ENCODE measurements at places on chromosomes 4 and X. TPM values are rescaled to one million over a fixed set of nuclear protein-coding genes. Genes with fewer than 3 reads are reported as not detected.

TMEM154 gene
- total RNA-seq: 17.5 TPM

ODAM gene
- total RNA-seq: not detected

TBX22 gene
- total RNA-seq: not detected

DNA sequence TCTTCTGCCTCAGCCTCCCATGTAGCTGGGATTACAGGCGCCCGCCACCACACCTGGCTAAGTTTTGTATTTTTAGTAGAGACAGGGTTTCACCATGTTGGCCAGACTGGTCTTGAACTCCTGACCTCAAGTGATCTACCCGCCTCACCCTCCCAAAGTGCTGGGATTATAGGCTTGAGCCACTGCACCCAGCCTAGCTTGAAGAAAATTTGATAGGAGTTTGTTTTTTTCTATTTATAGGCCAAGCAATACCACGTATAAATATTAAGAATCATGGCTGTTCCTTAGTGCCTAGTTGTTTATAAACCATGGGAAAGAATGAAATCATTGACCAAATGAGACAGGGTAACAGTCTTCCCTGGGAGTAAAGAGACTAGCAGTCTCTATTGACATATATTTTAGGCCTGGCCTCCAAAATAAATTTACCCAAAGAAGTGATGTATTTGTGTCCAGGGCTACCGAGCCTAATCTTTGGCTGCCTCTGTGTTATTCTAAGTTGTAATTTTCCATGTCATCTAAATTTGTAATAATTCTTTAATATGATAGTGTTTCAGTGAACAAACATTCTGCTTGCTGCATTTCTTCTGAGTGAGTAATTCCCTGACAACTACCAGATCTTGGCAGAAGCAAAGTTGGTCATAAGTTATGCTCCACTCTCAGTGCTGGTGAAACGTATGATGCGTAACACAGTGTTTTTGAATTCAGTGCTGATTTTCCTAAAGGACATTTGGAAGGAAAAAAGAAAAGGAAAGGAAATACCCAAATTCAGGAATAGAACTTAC, 10.3 kb downstream of the PKD2 start:
- DNase-seq: no peak
- no peaks in the 10 kb centered on the region for H3K27me3 ChIP-seq
- H3K27ac ChIP-seq: no peak overlapping the region
- H3K36me3 ChIP-seq: no peaks in the 10 kb centered on the region
- H3K4me1 ChIP-seq: peaks cover 3% of the 10 kb centered on the region

GRCh38 chr4:182975806-182976205, 58.6 kb upstream of the DCTD start:
- H3K4me3 ChIP-seq: no peak overlapping the region
- H3K27me3 ChIP-seq: peaks cover 25% of the 10 kb centered on the region
- no peak overlapping the region for H3K27ac ChIP-seq
- peaks cover 9% of the 10 kb centered on the region for H3K4me1 ChIP-seq
- no peaks in the 10 kb centered on the region for H3K36me3 ChIP-seq
- peak; percentile 41 for DNase-seq

DNA sequence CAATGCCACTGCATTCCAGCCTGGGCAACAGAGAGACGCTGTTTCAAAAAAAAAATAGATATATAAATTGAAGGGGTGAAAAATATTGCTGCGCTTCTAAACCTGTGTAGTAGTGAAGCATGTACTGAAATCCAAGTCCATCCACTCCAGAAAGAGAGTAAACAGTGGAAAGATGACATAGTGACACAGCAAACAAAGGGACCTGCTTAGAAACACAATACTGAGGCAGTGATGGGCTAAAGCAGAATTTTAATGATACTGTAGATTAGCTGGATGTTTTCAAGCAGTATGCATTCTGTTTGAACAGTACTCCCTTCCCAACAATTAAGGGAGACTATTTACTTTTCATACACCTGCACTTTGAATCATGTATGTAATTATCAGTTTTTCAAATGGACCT, 42.5 kb downstream of the TFDP3 start:
- H3K4me1 ChIP-seq: no peaks in the 10 kb centered on the region
- H3K36me3 ChIP-seq: no peaks in the 10 kb centered on the region
- H3K27ac ChIP-seq: no peak overlapping the region
- no peak for DNase-seq
- H3K4me3 ChIP-seq: no peak overlapping the region
- H3K27me3 ChIP-seq: no peaks in the 10 kb centered on the region

GRCh38 chr4:83342476-83342875, 7.8 kb upstream of the HPSE start:
- DNase-seq: no peak
- no peak overlapping the region for H3K4me3 ChIP-seq
- peaks cover 17% of the 10 kb centered on the region for H3K36me3 ChIP-seq

GRCh38 chr4:121048165-121048564, 24.2 kb downstream of the NDNF start:
- no peak overlapping the region for H3K27ac ChIP-seq
- no peaks in the 10 kb centered on the region for H3K36me3 ChIP-seq
- H3K27me3 ChIP-seq: peaks cover 4% of the 10 kb centered on the region
- H3K4me3 ChIP-seq: no peak overlapping the region
- no peak for DNase-seq
